ENCODE measurements at places on chromosomes 2 and 18. TPM values are rescaled to one million over a fixed set of nuclear protein-coding genes. Genes with fewer than 3 reads are reported as not detected.

- DNase-seq = no peak
Measured at GRCh38 chr2:240438810-240439697, 3.6 kb downstream of the GPC1 start.

DNA sequence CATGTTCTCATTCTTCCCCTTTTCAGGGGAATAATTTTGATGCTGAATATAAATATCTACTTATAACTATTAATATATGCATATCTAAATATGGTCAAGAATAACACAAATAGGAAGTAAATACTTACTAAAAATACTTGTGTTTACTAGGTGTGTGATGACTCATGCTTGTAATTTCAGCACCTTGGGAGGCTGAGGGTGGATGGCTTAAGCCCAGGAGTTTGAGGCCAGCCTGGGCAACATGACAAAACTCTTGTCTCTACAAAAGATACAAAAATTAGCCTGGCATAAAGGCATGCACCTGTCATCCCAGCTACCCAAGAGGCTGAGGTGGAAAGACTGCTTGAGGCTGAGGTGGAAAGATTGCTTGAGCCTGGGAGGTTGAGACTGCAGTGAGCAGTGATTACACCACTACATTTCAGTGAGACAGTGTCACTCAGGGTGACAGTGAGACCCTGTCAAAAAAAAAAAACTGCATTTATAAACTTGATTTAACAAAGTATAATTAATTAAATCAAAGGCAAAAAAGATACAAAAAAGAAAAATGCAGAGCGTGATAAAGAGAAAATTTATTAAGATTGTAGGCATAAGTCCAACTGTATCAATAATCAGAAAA, 703.1 kb upstream of the VRK2 start:
- no peak for DNase-seq

Gene TRIM43
- not detected for total RNA-seq

DNA sequence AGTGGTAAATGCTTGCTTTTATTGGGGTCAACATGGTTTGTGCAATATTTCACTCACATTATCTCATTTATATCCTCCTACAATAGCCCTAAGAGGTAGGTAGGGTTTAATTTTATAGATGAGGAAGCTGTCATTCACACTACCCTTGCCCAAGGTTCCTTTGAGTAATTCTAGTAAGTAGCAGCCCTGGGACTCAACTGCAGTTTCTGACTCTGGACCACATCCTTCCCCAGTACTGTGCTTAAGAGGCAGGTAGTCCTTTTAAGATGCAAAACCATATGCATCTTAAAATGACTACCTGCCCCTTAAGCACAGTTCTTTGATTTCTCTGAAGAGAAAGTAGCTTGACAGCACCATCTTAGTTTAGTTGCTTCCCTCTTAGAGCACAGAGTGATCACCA, 15.7 kb upstream of the NT5C1B start:
- peak; percentile 72 for DNase-seq

GRCh38 chr2:61210332-61210981, 48.5 kb downstream of the C2orf74 start:
- no peak for DNase-seq

GRCh38 chr2:159617646-159618045, 1.3 kb upstream of the BAZ2B start:
- no peak for DNase-seq

Measured in activated CD4-positive, alpha-beta T cell treated with anti-CD3 and anti-CD28 coated beads, Interleukin-2, amount 10 ng/mL, durations not matched to agents 24 days and 14 days (primary cell).